ENCODE measurements at places on chromosomes 6 and 20.

DNA sequence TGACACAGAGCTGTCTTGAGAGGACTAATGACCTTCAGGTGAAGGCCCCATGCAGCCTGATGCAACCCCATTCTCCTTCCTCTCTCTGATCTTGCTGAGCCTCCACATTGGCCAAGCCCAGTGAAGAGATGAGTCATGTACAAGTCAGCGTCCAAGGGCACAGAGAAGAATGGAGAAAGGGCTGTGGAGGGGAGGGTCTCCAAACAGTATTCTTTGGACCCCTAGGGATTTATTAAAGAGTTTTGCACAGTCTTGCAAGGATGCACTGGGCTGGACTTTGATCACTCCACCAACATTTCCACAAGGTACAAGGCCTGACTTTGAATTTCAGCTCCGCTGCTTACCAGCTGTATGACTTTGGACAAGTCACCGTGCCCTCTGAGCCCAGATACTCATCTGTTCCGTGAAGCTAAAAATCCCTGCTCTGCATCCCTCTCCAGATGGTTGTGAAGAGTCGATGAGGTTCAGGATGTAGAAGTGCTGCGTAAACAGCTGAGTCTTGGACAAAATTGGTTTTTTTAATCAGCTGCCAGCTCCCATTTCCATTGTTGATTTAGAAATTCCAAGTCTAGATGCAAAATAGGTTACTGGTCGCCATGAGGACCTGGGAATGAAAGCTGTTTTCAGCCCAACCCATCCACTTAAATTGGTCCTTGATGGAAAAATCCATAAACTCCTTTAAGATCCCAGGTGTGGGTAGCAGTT is 14.1 kb upstream of the KCNG1 start:
- no peak for DNase-seq

- no peak for DNase-seq
Observed at GRCh38 chr20:33490023-33490933, at the start of gene CBFA2T2. CBFA2T2 (plus strand) TSS chr20:33490096; CDS start chr20:33490268, 172 bp downstream.

GRCh38 chr6:109507490-109508072 is 24.6 kb upstream of the ZBTB24 start:
- no peak for DNase-seq

GRCh38 chr6:166565084-166565967 is 21.2 kb downstream of the RAMACL start:
- no peak for DNase-seq

DNA sequence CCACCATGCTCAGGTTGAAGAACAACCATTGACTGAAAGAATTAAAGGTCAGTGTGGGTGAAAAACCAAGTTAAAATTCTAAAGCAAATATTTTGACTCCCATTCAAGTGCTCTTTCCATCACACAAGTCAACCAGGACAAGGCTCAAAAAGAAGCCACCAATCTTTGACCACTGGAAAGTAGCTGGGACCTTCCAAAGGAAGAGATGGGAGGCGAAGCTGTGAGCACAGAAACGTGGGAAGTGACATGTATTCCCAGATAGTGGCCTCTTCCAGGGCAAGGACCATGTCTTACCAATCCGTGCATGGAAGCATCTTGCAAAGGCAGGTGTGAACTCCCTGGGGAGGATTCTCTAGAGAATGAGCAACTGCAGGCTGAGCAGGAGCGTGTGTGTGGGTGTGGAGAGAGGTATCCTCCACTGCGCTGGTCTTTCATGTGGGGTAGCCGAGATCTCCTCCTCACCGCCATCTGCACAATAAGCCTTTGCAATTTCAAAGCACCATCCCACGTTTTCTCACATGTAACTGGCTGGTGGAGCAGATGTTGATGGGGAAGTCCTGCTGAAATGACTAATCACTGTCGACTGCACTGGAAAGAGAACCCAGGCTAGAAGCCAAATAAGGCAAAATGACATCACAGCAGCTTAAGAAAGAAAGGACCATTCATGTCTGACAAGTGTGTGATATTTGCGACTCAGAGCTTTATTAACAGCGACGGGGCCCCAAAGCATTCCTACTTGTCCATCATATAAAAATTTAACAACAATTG is 189.4 kb upstream of the RREB1 start:
- no peak for DNase-seq

Data from activated CD8-positive, alpha-beta memory T cell treated with anti-CD3 and anti-CD28 coated beads for 1 hour (primary cell).